WERI-Rb-1 (cell line): ENCODE measurements at places on chromosomes 7 and 10.

GRCh38 chr10:86953747-86954680 is 3.4 kb downstream of the MMRN2 start:
- DNase-seq: peak; percentile 81

DNA sequence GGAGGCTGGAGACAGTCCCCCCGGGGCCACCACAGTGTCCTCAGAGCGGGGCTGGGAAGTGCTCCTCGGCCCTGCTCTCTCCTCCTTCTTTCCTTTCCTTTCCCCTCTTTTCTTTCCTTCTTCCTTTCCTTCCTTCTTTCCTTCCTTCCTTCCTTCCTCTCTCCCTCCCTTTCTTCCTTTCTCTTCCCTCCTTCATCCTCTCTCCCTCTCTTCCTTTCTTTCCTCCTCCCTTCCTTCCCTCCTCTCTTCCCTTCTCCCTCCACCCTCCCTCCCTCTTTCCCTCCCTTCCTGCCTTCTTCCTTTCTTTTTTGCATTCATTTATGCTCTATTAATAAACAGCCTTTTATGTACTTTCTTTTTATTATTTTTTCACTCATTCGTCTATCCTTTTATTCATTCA is 127.1 kb upstream of the TCERG1L start:
- DNase-seq: no peak

DNA sequence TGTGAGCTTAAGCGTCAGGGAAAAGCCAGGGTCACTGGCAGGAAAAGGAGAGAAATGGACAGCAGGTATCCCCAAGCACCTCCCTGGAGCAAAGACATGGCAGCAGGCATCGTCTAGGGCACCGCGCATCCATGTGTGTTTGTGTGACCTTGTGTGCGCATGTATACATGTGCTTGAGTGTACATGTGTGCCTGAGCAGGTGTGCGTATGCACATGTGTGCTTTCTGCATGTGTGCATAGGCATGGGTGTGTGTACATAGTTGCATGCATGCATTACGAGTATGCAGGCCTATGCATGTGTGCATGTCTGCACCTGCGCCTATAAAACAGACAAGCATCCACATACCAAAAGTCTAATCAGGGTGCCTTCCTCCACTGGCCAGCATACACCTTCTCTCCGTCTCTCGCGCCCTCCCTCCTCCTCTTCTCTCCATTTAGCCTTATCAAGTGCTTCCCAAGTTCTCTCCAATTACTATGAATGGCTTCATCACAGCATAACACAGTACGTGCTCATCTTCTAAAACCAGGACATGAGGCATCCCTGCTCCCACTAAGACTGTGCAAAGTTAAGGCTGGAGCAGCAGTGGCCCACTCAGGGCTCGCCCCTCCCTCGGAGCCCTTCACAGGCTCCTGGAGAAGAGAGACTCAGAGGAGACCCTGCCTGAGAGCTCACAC is 30.6 kb downstream of the RASGEF1A start:
- DNase-seq: peak; percentile 2

GRCh38 chr10:49737474-49738201 is 24.5 kb downstream of the OGDHL start:
- DNase-seq: no peak

DNA sequence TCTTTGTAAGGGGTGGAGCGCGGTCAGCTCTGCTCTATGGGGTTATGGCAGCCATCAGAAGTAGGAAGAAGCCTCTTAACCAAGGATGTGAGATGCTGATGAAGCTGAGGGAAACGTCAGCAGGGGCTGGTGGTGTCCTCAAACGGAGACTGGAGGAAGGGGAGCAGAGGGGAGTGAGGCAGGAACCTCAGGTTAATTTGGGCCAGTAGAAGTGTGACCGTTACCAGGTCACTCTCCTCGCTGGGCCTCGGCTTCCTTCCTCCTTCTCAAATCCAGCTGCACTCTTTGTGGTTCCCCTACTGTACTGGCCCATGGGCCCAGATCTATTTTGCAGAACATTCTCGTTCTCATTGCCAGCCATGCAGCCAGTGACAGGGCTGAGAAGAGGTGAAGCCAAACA is 169.5 kb downstream of the TMEM178B start:
- no peak for DNase-seq

- no peak for DNase-seq
These were observed 117.0 kb downstream of the KBTBD2 start for GRCh38 chr7:32774541-32774951.

DNA sequence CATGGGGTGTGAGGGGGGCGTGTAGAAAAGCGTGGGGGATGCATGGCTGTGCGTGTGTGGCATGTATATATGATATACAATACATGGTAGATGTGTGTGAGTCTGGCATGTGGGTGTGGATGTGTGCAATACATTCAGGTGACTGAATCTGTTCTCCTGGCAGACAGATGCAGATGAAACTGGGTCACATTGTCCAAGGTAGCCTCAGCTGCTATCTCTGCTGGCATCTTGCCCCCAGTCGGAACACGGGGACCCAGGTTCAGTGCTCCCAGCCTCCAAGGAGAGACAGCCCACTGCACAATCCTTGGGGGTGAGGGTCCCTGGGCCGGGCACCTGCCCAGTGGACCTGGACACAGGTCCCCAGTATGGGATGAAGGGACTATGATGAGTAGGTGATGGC is 12.4 kb upstream of the SRRM3 start:
- DNase-seq: no peak

DNA sequence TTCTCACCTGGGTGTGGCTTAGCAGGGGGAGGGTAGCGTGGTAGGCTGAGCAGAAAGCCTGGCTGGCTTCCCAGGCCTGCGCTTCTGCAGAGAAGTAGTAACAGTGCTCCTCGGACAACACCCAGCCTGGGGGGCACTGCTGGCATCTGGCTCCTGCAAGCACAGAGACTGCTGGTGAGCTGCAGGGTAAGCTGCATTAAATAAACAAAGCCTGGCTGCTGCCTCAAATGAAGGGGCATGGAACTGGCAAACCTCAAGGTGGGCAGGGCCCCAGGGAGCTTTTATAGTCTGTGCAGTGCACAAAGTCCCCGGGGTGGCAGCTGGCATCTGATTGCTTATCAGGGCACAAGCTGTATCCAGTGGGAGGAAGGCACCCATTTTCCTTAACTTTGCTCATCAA is 3.9 kb downstream of the KLRG2 start:
- no peak for DNase-seq

DNA sequence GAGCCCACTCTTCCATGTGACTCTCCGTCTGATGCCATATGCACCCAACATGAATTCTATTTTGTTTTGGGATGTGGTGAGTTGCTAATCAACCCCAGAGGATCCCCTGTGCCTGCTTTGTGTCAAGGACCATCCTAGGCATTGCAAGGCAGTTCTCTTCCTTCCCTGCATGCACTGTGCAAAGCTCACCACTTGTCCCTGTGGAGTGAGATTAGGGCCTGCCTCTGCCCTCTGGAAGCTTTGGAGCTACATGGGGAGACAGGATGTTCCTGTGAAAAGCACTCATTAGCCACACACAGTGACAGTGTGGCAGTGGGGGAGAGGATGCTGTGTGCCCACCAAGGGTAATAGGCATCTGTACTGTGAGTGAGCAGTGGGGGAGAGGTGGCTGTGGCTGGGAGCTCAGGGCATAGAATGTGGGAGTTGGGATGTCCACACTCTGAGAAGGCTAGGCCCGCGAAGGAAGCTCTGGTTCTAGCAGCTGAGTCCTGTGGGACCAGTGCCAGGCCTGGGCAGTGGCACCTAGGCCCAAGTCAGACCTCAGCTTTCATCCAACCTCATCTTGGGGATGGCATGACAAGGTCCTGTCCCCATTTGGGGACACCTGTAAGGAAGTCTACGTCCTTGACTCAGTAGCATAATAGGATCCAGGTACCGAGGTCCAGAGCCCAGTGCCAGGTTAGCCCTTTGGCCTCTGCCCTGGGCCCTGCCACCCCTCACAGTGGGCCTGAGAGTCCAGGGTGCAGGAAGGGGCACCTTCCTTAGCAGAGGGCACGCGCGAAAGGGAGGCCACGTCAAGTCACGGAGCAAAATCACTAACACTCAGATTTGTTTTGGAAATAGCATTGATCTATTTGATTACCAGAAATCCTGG is 6.6 kb downstream of the ADRA2A start:
- no peak for DNase-seq

GRCh38 chr10:8369666-8370065 is 315.2 kb downstream of the GATA3 start:
- DNase-seq: no peak

DNA sequence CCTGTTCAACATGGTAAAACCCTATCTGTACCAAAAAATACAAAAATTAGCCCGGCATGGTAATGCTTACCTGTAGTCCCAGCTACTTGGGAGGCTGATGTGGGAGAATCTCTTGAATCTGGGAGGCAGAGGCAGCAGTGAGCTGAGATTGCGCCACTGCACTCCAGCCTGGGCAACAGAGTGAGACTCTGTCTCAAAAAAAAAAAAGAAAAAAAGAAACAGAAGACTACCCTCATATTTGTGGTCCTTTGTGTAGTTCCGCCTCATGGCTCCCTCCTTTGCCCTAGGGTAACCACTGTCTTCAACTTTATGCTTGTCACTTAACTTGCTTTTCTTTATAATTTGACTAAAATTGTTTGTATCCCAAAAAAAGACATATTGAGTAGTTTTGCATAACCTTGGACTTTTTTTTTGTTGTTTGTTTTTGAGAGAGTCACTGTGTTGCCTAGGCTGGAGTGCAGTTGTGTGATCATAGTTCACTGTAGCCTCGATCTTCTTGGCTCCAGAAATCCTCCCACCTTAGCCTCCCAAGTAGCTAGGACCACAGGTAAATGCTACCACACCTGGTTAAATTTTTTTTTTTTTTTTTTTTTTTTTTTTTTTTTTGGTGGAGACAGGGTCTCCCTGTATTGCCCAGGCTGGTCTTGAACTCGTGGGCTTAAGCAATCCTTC is 3.7 kb downstream of the ZNF487 start:
- no peak for DNase-seq

DNA sequence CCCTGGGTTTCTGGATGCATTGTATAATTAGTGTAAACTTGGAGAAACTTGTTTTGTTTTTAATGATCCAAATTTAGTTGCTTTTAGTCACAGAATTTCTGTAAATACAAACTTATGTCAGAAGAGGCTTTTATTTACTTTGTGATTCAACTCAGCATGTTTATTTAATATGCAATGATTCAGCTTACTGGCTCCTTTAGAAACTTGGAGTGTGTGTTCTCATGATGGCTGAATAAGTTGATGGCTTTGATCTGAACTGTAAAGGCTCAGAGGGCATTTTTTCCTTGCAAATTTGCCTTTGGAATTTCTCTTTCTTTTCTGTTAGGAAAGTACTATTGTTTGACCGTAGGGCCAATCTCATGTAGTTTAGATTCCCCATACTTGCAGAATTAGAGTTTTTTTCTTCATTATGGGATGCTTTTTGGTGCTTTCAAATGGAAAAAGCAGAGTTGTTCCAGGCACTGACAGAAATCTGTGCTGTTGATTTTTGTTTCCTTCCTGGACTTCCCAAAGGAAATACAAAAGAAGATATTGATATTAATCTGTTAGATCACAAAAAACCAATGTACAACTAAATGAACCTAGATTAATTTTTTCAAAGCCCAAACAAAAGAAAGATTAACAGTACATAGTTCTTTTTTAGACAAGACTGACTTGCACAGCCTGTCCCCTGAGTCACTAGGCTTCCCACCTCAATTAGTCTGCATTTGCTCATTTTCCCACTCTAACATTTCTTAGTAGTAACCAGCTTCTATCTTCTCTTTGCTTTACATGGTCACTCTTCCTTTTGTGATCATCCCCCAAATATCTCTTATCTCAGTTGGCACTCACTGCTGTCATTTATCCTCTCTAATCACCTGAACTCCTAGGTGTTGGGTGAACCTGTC is 96.8 kb upstream of the AGR3 start:
- no peak for DNase-seq

GRCh38 chr10:16470747-16471146 is 33.9 kb downstream of the PTER start:
- no peak for DNase-seq

DNA sequence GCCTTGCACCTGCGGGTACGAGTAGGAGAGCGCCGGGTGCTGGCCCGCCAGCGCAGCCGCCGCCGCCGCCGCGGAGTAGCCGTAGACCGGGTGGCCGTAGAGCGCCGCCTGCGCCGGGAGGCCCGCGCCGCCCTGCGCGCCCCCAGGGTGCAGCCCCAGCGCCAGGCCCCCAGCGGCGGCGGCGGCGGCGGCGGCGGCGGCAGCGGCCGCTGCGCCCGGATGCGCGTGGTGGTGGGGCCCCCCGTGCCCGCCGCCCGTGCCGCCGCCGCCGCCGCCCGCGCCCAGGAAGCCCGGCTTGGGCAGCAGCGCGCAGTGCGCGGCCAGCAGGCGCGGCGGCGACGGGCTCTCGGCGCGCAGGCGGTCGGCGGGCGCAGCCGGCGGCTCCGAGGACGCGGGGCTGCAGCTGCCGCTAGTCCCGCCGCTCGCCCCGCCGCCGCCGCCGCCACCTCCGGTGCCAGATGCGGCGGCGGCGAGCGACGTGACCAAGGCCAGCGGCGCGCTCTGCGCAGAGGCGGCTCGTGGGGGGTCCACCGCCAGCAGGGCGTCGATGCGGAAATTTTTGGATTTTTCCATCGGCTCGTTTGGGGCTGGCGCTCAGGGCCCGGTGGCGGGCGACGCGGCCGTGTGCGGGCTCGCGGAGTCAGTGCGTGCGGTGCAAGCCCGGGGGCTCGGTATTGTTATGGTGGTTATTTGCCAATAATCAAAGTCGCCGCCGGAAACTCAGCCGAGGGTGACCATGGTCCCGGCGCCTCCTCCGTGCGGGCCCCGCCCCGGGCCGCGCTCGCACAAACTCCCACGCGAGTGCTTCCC is 480 bp downstream of the MNX1 start:
- DNase-seq: no peak
